NCI-H524 (cell line): ENCODE measurements at places on chromosomes 11 and 22.

- DNase-seq = no peak
These were observed 63.6 kb upstream of the PPARA start for GRCh38 chr22:46086577-46087335.

GRCh38 chr11:31964181-31964580 lies 126.7 kb upstream of the RCN1 start:
- DNase-seq = no peak

GRCh38 chr22:27801202-27801615 lies 347 bp downstream of the MN1 start:
- peak; percentile 35 for DNase-seq

DNA sequence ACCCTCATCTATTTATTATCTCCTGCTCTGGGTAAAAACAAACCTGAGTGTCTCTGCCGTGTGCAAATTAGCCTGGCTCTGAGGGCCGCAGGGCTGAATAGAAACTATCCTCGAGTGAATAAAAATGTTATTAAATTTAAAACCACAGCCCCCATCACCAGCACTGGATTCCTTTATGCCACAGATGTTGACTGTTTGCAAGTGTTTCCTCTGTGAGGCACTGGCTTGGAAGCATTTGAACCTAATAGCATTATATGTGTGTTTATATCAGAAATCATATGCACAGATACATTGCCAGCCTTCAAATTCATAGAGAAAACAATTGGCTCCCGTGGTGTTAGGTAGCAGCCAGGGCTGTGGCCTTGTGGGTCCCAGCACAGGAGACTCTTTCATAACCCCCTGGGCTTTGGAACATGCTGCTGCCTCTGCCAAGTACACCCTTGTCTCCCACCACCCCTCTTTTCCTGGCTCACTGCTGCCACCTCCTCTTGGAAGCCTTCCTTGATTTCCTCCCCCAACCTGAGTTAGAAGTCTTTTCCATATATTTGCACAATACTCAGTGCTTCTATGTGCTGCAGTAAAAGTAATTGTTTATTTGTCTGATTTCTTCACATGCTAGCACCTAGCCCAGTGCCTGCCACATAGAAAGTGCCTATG lies 294.4 kb downstream of the DDX10 start:
- no peak for DNase-seq

DNA sequence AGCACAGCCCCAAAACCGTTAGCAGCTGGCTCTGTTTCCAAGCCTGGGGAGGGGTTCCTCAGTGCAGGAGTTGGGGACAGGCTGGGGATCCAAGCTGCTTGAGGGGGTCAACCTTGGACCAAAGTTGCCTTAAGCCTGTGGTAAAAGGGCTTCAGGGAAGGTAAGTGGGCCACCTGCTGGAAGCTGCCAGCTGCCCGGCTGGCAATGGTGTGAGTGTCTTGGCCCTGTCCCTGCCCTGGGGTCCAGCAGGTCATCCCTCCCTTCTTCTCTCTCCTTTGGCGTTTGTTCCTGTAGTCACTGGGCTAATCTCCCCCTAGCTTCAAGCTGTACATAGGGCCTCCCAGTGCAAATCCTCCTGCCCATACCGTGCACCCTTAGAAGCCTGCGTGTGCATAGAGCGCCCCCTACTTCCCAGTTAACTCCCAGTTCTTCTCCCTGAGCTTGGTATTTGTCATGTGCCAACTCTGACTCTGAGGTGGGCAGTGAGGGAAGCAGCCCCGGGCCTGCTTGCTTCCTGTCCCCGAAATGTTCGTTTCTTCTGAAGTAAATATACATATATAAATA lies 4.4 kb downstream of the TMEM258 start:
- DNase-seq = peak; percentile 50

DNA sequence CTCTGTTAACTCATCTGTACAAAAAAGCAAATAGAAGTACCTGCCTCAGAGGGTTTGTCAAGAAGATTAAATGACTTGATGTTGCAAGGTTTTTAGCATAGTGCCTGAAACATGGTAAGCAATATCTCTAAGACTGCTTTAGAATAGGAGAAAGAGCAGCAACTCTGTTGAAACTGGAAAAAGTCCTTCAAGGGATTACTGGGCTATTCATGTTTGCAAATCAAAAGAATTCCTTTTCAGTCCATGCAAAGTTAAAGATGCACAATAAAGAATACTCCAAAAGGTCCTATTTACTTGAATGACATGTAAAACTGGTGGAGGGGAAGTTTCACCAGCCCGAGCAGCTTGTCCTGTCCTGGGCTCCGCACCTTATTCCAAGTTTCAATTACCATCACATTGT lies 70.6 kb downstream of the C2CD3 start:
- DNase-seq = no peak

DNA sequence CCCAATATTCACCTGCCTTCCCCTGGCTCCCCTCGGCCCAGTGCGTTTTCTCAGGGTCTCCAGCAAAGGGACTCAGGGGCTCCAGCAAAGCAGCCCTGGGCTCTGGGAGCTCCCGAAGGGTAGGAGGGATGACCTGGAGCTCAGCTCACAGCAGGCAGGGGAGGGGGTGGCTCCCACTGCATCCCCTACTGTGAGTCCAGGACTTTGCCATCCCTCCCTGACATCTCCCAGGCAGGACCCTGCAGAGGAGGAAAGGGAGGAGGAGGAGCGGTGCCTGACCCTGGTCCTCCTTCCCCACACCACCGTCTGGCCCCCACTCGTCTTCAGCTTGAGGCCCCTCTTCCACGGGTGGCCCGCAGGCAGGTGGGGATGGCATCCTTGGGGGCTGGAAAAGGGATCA lies 5.0 kb downstream of the CABP7 start:
- no peak for DNase-seq

DNA sequence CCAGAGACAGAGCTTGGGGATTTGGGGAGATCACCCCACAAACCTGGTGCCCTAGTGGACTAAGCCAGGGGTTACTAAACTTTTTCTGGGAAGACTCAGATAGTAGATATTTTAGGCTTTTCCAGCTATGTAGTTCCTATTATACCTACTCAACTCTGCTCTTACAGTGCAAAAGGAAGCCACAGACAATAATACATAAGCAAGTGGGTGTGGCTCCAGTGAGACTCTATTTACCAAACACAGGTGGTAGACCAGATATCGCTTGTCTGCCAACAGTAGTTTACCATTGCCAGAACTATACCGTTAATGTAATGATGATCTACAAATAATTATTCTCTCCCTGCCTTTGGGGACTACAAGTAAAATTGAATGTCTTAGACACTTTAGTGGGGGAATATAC lies 6.9 kb downstream of the LDHC start:
- DNase-seq = no peak

DNA sequence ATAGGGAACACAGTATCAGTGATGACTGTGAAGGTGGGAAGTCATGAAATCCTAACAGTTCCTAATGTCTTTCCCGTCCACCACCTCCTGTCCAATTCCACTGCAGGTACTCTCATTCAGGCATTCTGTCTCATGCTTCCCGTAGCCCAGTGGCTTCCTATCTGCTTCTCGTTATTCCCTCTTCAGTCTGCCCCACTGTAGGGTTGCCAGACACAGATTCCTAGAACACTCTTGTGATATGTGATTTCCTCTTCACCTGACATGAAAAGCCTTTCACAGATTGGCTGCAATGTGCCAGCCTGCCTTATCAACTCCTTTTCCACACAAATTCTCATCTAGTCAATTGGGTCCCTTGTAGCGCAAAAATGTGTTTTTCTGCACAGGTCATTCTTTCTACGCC lies 49.0 kb downstream of the C2CD3 start:
- no peak for DNase-seq
